ENCODE measurements at places on chromosomes 7 and 10.

DNA sequence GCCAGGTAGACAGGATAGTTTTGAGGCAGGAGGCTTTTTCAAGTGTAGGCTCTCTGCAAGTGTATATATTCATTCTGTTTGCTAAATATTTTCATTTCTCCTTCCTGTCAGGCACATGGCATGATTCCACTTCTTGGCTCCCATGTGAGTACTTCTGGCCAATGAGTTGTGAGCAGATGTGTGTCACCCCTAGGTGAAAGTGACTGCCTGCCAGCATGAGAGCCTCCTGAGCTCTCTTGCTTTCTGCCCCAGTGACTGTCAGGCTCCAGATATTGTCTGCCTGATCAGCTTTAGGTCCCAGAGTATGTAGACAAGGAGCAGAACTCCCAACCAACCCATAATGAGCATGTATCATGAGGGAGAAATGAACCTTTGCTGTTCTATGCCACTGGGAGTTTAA lies 257.6 kb upstream of the NPY start:
- DNase-seq = no peak

DNA sequence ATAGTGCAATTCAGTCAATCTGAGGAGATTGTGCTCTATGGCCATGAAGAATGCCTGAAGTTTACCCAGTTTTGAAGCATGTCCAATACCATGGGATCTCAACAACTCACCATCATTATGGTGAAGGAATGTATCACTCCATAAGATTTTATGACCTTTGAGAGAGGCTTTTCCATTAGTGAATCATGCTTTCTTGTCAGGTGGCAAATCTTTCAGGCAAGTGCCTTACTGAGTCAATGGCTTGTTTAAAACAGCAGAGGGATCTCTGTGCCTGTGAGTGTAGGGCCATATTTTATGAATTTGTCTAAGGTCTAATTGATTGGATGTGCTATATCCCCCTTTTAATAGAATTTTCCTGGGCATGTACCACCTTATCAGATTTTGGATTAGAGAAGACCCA lies 131.5 kb downstream of the CCDC7 start:
- no peak for DNase-seq

- DNase-seq = no peak
Measured at GRCh38 chr7:124480036-124480820, 285.4 kb downstream of the GPR37 start.

GRCh38 chr7:88835147-88835728 lies 39.7 kb upstream of the TEX47 start:
- DNase-seq = peak; percentile 39

DNA sequence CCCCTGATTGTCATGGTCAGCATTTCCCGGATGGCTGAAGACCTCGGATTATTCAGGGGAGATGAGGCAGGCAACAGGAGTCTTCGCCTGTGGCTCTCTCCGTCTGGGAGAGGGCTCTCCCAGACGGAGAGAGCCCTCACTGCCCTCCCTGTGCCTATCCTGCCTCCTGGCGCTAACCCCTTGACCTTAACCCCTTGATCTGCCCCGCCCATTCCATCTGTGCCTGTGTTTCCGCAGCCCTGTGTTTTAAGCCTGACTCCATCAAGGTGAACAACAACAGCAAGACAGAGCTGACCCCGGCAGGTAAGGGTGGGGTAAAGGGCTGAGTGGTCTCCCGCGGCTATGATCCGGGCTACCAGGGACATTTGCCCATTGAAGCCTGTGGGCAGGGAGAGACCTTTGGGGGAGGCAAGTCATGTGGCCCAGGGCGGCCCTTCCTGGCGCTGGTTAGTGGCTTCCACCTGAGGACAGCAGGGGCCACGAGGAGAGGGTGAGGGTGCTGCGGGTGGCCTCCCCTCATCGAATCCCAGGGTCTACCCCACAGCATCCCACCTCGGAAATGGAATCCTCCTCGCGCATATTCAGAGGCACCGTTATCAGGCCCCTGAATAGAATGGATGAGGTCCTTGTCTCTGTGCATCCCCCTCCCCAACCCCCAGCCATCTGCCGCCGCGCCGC lies 4.2 kb upstream of the MUC12 start:
- no peak for DNase-seq

GRCh38 chr10:8428654-8429053 lies 374.2 kb downstream of the GATA3 start:
- DNase-seq = no peak

DNA sequence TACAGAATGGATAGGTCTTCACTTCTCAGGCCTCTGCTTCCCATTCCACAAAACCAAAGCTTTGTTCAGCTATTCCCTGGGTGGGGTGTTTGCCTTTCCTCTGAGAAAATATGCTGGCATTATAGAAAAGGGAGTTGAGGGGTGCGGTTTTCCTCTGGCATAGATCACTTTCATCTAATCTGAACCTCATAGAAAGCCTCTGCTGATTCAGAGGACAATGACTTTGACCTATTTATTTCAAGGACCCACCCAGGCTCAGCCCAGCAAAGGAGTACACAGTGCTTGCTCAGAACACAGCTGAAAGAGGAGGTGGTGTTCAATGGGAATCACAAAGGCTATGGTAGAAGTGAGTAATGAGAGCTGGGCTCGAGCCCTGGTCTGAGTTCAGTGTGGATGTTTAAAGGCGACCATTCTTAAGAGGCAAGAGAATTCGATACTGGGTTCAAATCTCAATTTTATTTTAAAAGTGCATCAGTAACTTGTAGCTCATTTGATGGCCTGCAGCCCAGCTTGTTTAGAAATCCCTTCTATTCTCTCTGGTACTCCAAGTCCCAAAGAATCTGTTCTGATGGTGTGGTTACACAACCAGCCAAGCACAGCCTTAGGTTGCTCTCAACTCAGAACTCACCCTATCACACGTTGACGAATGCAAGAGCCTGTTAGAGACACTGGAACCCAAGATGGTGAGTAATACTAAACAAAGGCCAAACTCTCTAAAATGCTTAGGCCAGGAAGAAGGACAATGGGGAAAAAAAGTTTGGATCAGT lies 1012.8 kb downstream of the LRMDA start:
- DNase-seq = no peak

- DNase-seq = no peak
Measured at GRCh38 chr7:68678196-68678595, 920.1 kb upstream of the AUTS2 start.

- peak; percentile 12 for DNase-seq
Measured at GRCh38 chr10:112202561-112203241, 19.1 kb upstream of the GPAM start.

DNA sequence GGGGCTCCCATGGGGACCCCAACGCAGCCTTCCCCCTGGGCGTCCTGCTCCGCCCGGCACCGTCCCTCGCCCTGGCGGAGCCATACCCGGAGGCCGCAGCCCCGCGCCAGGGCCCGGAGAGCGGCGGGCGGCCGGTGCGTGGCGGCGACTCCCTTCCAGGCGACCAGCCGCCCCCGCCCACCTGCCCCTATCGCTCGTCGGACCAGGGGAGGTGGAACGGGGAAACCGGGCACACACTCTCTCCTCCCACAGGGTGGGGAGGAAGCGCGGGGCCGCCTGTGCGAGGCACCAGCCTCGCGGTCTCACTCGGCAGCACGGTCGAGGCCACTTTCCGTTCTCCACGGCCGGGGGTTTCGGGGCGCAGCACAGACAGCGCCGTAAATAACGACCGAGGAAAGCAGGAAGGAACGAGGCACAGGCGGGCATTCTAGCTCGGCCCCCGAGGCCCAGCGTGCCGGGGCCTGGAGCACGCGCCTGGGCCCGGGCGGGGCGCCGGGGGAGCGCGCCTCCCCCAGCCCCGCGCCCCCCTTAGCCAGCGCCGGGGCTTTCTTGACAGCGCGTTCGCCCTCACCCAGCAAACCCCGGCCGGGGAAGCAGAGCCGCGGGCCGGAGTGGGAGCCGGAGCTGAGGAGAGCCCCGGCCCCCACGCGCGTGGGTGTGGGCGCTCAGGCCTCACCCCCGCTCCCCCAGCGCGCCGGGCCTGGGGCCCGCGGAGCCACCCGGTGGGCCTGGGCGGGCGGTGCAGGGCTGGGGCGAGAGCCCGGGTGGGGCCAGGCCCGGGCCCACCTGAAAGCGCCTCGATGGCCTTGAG lies 936 bp downstream of the IGF2BP3 start:
- peak; percentile 37 for DNase-seq

DNA sequence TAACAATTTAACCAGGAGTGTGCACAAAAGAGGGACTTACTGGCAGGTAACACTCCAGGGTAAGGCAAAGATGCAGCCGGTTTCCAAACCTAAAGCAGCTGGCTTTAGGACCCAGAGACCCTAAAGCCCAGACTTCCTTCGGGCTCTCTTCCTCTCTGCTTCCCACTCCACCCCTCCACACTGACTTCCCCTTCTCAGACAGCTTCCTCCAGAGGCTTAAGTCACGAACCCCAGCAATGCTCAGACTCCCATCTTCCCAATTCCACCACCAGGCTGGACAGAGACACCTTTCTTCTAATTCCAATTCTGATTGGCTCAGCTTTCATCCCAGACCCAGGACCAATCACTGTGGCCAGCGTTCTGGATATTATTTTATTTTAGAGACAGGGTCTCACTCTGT lies 24.8 kb downstream of the STYXL1 start:
- peak; percentile 87 for DNase-seq

DNA sequence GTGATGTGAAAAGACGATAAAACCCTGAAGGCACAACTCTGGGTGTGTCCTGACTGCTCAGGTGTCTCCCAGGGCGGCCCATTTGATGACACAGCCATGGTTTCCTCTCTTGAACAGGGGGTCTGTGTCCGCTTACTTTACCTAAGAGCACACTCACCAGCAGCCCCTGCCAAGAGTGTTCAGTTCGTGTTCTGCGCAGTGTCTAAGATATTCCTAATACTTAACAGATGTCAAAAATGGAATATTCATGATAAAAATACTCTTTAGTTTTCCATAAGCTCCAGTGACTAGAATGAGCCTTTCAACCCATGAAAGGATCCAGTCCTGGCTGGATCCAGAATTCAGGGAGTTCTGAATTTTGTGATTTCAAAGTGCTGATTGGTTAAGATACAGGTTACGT lies 492.4 kb downstream of the TNS3 start:
- no peak for DNase-seq

- no peak for DNase-seq
Measured at GRCh38 chr10:26368463-26368862, 69.7 kb upstream of the APBB1IP start.

GRCh38 chr7:118590107-118590506 lies 365.6 kb downstream of the ANKRD7 start:
- peak; percentile 50 for DNase-seq

DNA sequence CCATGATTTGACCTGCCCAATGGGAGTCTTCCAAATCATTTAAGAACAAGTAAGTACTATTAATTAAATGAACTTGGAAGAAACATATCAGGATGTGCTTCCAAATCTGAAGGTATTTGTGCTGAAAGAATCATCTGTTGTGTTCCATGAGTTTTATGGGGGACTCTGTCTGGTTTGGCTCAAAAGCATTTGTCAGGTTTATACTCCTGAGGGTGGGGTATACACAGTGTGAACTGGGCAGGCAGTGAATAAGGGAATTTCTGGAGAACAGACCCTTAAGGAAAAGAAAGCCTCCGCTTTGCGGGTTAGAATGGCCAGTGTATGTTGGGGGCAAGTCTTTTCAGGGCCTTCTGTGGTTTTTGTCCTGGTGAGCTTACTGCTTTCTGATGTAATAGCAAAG lies 29.9 kb downstream of the TCF7L2 start:
- no peak for DNase-seq

DNA sequence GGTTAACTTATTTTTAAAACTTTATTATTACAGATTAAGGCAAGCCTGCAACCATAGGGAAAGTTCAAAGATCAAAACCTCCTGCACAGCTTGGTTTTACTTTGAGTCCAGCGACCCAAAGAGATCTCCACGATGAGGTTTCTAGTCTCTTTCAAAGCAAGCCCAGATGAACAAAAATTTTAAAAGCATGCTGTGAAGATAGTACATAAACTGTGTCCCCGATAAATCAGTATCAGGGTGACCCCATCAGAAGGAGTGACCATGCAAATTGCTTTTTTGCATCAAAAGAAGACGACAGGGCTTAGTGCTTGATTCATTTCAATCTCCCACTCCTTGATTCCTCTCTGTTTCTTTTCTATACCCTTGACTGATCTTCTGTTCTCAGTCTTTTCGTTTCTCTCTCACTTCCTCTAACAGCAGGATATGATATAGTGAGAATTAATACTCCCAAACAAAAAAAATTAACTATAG lies 16.0 kb upstream of the DNTT start:
- peak; percentile 35 for DNase-seq

DNA sequence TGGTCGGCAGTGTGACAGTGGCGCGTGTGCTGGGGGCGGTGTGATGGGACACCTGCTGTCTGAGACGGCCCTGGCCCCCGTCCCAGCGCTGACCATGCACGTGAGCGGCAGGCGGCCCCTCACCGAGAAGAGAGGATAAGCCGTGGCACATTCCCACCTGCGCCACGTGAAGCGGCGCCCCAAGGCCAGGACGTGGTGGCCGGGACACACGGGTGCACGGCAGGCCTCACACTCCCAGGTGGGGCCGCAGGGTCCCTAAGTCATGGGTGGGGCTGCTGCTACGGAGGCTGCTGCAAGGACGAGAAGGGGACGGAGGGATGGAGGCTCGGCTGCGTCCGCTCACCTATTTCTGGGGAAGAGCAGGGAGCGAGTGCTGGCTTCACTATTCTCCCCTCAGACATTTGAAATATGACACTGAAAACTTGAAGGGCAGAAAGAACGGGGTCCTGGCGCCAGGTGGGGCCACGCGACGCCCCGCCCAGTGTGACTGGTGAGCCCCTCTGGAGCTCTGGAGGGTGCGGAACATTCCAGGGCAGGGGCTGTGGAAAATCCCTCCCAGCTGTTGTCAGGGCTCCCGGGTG lies 7.5 kb downstream of the CYP2W1 start:
- no peak for DNase-seq

DNA sequence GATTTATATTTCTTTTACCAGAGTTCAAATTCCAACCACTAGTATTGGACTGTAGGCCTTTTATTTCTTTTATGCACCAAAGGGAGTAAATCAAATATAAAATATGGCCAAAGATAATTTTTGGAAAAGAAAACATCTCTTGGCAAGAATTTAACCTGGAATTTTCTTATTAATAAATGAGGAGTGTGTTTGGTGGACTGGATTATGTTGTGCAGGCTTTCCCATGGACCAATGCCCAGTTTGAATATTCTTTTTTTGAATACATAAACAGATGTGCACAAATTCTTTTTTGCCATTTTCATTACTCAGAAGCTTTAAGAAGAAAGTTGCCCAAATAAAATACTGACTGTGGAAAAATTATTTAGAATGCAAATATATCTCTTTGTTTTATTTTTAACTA lies 22.1 kb upstream of the PRKG1 start:
- no peak for DNase-seq

DNA sequence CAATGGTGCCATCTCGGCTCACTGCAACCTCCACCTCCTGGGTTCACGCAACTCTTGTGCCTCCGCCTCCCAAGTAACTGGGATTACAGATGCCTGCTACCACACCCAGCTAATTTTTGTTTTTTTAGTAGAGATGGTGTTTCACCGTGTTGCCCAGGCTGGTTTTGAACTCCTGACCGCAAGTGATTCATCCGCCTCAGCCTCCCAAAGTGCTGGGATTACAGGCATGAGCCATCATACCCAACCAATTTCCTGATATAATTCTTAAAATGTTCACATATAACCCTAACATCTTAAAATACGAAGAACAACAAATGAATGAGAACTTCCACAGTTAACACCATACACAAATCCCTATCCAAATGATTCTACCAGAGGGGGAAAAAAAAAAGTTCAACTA lies 31.2 kb downstream of the BAIAP2L1 start:
- DNase-seq = no peak

Measured in suppressor macrophage treated with lipopolysaccharide for 1 hour (primary cell).